Left ventricle myocardium inferior (tissue), 1 donor: ENCODE measurements at places on chromosomes 12 and 14.

DNA sequence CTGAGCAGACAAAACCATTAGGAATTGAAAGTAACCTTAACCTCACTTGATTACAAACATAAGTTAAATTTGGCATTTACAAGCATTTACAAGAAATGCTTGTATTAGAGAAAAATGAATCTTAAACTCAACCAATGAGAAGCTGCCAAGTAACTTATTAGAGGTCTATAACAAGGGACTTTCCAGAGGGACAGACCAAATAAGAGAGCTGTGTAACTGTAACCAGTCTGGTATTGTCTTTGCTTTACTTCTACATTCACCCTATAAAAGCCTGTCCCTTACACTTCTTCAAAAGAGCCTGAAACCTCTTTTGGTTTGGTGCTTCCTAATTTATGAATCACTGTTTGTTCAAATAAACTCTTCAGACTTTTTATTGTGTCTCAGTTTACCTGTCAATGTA is 450.0 kb upstream of the FAR2 start:
- DNase-seq: no peak

- no peak for DNase-seq
Measured at GRCh38 chr14:93857081-93857480, 68.8 kb upstream of the PRIMA1 start.

- peak; percentile 63 for DNase-seq
Measured at GRCh38 chr14:103521438-103521950, 1.1 kb downstream of the CKB start.

DNA sequence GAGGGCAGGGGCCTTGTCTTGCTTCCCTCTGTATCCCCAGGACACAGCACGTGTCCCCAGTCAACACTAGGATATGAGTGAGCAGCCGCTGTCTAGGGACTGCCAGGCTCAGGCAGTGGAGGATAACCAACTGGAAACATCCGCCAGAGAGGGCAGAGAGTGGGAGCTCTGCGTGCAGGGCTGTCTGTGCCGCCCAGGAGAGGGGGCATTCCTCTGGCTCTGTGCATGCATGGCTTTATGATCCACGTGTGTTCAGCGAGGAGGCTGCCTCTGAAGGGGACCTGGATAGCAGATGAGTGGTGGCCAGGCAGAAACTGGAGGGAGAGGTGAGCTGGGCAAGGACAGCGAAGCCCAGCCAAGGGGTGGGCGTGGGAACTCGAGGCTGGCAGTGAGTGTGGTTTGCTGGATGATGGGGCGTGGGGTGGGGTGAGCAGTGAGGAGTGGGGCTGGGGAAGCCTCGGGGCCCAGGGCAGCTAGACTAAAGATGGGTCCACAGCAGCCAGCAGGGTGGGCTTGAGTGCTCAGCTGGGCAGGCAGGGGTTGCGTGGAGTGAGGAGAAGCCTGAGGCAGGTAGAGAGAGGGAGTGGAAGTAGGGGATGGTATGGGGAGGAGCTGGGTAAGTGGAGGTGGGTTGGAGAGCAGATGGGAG is 72.9 kb downstream of the PRIMA1 start:
- no peak for DNase-seq

GRCh38 chr12:124921200-124922031 is 7.0 kb upstream of the UBC start:
- DNase-seq: peak; percentile 45

GRCh38 chr14:39731912-39732311 is 299.7 kb upstream of the FBXO33 start:
- no peak for DNase-seq

DNA sequence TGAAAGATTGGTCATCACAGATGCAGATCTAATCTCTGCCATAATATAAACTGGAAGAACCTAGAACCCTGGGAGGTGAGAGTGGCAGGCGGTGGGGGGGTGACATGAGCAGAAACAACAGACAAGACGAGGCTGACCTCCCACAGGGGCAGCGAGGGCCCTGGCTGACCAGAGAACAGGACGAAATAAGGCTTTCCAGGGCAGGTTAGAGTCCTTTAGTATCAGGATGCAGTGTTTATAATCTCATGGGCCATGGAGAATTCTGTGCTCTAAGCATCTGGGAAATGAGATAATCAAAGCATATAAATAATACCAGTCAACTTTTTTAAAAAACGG is 102.7 kb upstream of the BCL2L14 start:
- no peak for DNase-seq

DNA sequence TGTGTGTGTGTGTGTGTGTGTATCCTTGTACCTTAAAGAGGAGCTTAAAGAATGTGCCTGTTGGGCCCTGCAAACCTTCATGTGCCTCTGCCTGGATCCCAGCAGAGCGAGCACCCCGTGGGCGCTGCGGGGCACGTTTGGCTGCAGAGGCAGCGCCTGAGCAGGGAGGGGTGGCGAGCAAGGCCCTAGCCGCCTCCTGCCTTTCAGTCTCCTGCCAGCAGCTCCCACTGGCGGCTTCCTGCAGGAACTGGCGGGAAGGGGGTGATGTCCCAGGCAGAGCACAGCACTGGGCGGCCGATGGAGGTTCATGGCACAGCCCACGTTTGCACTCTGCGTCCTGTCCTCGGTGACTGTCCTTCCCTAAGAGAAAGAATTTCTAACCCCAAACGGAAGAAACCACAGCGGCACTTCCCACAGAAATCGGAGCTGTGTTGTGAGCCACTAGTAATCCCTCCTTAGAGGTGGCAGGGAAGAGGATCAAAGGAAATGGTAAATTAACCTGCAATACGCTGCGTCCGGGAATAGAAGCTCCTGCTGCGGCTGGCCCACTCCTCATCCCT is 19.8 kb downstream of the ZBTB42 start:
- no peak for DNase-seq

GRCh38 chr14:104037903-104038302 is 47.6 kb upstream of the ASPG start:
- DNase-seq: peak; percentile 40

DNA sequence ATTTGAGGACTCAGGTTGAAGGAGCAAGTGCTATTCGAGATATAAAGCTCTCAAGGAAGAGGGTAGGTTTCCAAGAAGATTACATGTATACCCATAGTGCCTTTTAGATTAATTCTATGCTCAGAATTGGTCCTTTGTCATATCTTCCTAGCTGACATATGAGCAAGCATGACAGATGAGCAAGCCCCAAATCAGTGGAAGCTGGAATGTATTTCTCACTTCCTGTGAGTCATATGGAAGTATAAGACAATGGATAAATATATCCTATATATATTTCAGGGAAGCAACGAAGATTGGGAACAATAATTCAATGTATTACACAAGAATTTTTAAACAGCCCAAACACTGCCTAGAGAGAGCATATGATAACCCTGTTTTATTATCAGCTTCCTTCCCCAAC is 674.1 kb upstream of the ATXN7L3B start:
- no peak for DNase-seq

DNA sequence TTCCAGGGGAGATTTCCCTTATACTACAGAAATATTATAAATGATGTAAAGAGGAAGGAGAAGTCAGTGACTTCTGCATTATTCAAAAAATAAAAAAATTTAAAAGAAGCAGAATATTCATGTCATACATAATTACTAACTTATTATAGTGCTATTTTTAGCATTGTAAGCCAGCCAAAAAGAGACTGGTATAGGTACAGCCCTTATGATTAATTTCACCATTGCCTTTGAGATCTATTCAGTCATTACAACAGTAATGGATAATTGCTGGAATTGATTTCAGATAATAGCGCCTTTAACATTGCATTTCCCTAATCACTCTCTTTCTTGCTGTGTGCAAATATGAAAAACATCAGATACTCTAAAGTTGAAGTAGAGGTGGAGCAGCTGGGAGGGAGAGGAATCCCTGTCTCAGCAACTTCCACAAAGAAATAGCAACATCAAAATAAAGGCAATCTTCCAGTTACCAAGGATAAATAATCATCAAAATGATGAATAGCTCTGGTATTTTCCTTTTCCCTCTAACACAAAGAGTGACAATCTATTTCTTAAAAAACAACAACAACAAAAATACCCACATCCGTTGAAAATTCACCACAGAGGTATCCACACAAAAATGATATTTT is 71.8 kb upstream of the OVCH1 start:
- no peak for DNase-seq

- peak; percentile 78 for DNase-seq
Measured at GRCh38 chr14:103910262-103910935, 17.9 kb upstream of the TDRD9 start.

- DNase-seq: no peak
Measured at GRCh38 chr12:24470050-24470449, 478.9 kb downstream of the BCAT1 start.

- DNase-seq: no peak
Measured at GRCh38 chr14:100610511-100611217, 23.4 kb upstream of the BEGAIN start.

- DNase-seq: no peak
Measured at GRCh38 chr12:64077922-64078321, 144.2 kb downstream of the KICS2 start.

DNA sequence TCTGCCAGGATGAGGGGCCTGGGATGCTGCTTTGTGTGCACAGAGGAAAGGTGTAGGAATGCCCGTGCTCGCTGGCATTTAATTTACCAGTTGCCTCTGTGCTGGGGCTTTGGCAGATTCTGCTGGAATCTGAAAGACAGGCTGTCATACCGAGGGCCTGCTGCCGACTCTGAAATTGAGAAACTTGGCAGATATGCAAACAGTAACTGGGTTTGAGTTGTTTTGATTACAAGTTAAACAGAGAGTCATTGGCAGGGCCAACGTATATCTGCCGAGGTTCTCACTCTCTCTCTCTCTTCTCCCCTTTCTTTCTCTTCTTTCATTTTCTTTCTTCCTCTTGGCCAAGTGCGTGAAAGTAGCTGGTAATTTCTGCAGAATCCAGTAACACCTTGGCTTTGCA is 618.7 kb downstream of the VRK1 start:
- no peak for DNase-seq

GRCh38 chr12:16168078-16168477 is 109.4 kb downstream of the SLC15A5 start:
- DNase-seq: no peak

GRCh38 chr14:88242446-88242845 is 80.6 kb downstream of the KCNK10 start:
- no peak for DNase-seq

DNA sequence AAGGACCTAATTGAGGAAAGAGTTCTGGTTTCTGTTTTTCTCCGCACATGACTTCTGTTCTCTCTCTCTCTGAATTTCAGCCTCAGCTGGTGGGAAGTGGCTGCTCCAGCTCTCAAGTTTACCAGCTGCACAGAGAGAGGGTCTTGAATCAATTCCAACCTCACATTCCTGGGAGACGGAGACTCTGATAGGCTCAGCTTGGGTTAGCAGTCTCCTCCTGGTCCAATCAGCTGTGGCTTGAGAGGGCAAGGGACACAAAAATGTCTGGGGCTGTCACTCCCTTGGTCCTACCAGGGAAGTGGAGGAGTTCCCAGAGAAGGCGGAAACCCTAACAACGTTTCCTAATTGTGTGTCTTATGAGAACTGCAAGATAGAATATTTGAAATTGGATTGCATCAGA is 7.0 kb downstream of the CCDC63 start:
- DNase-seq: no peak

DNA sequence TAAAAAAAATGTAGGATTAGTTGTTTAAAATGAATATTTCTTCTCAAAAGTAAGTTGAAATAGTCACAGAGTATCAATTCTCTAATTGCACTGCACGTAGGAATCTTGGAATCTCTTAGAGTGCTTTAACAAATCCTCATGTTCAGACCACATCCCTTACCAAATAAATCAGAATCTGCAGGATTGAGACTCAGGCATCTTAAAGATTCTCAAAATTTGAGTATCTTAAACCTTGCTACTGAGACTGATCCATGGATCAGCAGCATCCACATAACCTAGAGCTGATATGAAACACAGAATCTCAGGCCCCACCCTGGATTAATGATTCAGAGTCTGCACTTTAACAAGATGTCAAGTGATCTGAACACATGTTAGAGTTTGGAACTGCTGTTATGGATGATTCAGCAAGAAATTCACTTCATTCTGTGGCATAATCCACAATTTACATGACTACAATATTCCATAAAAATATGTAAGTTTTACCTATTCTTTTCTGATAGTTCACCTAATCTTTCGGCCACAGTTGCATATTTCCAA is 58.7 kb downstream of the ADAMTS20 start:
- DNase-seq: no peak

DNA sequence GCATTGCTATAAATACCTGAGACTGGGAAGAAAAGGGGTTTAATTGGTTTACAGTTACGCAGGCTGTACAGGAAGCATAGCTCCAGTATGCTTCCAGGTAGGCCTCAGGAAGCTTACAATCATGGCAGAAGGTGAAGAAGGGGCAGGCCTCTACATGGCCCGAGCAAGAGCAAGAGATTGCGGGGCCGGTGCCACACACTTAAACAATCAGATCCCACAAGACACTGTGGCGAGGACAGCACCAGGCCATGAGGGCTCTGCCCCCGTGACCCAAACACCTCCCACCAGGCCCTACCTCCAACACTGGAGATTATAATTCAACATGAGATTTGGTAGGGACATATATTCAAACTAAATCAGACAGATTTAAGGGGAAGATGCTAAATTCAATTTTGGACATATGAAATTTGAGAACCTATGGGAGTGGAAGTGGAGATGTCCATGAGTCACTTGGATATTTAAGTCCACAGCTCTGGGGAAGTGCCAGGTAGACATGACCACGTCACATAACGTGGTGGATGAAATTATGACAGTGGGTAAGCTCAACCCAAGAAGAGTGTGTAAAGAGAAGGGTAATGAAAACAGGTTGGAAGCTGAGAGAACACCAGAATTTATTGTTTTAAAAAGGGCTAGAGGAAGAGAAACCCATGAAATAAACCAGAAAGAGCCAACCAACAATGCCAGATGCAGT is 1.5 kb upstream of the LTA4H start:
- DNase-seq: no peak

GRCh38 chr14:104477117-104477623 is 102.4 kb upstream of the C14orf180 start:
- no peak for DNase-seq

GRCh38 chr12:46908936-46909635 is 83.3 kb upstream of the SLC38A4 start:
- DNase-seq: no peak

GRCh38 chr12:60194678-60195077 is 598.8 kb downstream of the SLC16A7 start:
- DNase-seq: no peak

DNA sequence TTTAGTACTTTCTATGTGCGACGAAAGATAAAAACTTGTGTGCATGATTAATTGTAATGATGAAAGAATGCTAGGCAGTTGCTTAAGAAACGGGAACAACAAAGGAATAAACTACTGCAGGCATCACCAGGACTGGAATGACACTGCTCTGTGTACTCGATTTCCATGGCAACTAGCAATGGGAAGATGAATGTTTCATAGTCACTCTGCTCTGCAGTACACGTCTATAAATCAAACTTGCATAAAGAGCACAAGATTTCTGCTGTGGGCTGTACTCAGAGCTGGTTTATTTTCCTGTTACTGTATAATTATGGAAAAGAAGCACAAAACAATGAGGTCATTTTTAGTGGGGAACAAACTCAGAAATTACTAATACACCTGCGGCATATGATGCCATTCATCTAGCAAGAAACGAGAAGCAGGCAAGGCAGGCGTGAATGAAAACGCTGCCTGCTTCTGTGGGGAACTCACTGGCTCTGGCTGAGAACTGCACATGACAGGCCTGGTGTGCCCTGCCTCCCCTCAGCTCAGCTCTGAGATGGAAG is 41.8 kb downstream of the EFCAB11 start:
- DNase-seq: no peak
